ENCODE measurements at places on chromosomes 5 and 9.
A peak's percentile ranks its signal among the peaks of the same experiment; 100 is the strongest.

DNA sequence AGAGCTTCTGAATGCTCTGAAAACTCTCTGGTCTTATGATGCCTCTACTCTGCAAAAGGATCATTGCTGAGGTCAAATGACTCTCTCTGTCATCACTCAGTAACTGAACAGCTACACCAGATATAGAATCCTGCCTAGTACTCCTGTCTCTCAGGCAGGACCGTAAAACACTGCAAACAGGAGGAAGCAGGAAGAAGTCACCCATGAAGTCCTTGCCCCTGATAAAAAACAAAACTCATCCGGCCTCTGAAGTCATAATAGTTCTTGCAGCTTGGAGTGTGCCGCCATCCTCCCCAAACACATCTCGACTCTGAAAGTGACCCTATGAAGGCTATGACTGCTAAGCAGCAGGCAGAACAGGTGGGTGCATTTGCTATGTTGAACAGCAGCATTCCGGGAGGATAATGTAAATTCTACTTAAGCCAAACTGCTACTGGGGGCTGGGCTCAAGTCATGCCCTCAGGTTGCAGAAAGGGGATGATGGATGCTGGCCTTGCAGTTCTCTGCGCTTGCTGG, 81.9 kb upstream of the FAM169A start:
- DNase-seq = no peak

- no peak for DNase-seq
Observed at GRCh38 chr5:57311921-57312735, 138.3 kb downstream of the GPBP1 start.

- DNase-seq = no peak
Observed at GRCh38 chr5:37940931-37941623, 101.2 kb upstream of the GDNF start.

- no peak for DNase-seq
Observed at GRCh38 chr9:71079451-71079850, 42.0 kb downstream of the TRPM3 start.

GRCh38 chr5:177003649-177004048, 2.9 kb downstream of the UIMC1 start:
- DNase-seq = no peak

DNA sequence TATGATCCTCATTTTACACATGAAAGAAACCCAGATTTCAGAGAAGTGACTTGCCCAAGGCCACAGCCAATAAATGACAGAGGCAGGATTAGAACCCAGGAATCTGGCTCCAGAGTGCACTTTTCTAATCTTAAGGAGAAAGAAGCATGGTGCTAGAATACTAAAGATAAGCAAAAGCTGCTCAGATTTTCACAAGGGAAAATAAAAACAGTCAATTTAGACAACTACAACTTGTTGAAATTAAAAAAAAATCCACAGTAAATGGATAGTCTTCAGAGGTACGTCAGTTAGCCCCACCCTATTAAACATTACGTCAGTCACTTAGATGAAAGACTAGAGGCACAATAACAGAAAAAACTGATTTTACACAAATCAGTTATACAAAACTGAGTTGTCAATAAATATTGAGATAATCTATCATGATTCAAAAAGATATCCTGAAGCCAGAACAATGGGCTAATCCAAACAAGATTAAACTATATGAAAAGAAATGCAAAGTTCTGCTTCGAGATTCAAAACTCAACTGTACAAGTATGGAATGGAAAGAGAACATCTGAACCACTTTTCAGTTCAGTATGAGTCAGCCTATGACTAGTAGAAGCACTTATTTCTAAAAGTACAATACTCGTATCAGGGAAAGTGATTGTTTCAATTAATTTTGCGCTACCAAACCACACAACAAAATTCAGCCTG, 9.3 kb downstream of the TMEM245 start:
- no peak for DNase-seq

GRCh38 chr5:3489239-3489843, 106.3 kb upstream of the IRX1 start:
- no peak for DNase-seq

GRCh38 chr5:122745597-122745996, 29.3 kb upstream of the SNX2 start:
- no peak for DNase-seq

- DNase-seq = peak; percentile 99
Observed at GRCh38 chr5:10288592-10289219, 19.0 kb downstream of the CMBL start.

DNA sequence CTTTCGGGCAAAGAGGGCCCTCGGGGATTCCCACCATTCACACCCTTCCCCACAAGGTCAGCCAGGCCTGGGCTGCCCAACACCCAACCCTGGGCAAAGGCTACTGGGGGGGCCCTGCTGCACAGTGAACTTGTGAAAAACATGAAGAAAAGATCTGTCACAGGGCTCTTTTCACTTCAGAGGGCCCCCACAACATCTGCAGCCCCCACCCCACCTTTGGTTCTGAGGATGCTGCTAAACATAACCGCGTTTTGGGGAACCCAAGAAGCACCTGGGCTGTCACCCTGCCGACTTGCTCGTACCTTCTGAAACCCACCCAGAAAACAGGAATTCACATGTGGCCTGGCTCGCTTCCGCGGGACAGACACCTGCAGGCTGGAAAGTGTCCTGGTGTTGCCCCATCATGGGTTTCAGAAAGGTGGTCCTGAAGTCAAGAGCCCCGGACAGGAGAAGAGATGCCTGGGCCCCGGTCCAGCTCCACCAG, 29.3 kb downstream of the B4GALT1 start:
- no peak for DNase-seq

GRCh38 chr9:128145951-128146351, 3.3 kb upstream of the LCN2 start:
- no peak for DNase-seq

Measured in NCI-H446 (cell line).